ENCODE measurements at places on chromosomes 7 and 10.

DNA sequence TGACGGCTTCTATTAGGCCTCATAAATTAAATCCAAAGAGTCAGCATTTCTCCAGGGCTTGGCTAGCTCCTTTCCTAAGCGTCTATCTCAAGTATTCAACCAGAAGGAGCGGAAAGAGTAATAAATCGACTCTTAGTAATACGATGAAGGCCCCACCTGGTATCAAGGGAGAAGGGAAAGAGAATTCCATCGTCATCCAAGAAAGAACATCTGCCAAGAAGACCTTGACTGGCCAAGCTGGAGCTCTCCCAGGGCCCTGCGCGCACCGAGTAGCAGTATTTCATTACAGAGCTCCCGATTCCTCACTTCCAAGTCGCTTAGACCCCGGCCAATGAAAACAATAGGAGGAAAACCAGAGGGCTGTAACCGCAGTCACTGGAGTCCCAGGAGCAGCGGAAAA lies 178.0 kb upstream of the FRMD4A start:
- no peak for DNase-seq

GRCh38 chr10:132627666-132628531 lies 90.3 kb downstream of the INPP5A start:
- no peak for DNase-seq

DNA sequence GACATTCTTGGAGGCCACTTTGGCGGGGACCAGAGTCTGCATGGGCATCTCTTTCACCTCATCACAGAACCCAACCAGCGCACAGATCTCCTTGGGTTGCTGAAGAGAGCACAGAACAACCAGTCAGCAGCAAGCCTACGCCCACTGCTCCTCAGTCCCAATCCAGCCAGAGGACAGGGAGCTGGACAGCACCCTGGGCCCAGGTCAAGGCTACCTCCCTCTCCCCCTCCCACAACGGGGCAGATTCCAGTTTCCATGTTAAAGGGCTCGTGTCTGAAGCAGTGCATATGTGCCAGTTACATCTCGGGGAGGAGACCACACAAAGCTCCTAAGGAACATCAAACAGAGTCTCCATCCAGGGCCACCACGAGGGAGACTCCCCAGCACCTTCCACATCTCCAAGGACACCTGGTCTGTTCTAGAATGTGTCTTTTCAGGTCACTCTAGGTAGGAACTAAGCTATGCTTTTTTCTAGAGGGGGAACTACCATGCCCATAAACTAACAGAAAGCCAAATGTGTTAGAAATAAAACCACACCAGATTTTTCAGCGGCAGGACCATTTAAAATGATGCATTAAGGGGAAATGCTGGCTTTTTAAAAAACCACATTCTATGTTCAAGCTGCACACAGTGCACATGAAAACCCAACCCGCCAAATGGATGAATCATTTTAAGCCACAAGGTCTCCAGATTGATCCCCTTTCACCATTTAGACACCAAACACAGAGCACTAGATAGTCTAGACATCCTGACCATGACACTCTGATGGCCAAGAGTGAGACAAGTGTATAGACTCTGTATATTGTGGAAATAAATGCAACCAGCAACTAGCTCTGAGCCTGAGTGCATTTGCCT lies 28.9 kb downstream of the PSAP start:
- DNase-seq, result no peak

DNA sequence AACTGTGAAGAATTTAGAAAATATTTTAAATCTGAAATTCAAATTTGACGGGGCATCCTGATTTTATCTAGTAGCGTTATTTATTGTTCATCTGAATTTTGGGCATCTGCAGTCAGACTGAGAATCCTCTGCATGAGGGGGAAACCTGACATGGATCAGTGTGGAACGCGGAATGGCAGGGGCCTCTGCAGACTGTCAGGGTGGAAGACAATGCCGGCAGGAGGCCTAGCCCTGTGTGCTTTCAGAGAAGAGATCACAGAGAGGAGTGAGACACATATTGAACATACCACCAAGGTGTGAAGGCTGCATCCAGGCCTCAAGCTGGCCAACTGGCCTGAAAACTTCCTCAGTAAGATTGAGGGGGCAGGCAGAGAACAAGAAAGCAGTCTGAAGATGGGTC lies 921.1 kb upstream of the GHITM start:
- DNase-seq, result no peak

- no peak for DNase-seq
Measured at GRCh38 chr7:36304099-36304425, 85.6 kb upstream of the ANLN start.

DNA sequence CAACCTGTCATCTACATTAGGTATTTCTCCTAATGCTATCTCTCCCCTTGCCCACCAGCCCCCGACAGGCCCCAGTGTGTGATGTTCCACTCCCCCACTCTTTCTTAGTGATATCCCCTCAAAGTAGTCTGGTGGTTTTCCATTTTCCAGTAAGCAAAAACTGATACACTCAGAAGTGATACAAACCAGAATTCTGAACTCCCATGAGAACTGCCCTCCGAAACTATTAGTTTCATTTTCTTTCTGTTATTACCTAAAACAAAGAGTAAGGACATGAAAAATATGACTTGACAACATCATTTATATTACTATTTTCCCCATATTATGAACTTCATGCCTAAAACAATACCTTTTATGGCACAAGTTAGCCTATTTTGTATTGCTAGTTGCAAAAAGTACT lies 175.0 kb downstream of the OTUD1 start:
- DNase-seq, result no peak

DNA sequence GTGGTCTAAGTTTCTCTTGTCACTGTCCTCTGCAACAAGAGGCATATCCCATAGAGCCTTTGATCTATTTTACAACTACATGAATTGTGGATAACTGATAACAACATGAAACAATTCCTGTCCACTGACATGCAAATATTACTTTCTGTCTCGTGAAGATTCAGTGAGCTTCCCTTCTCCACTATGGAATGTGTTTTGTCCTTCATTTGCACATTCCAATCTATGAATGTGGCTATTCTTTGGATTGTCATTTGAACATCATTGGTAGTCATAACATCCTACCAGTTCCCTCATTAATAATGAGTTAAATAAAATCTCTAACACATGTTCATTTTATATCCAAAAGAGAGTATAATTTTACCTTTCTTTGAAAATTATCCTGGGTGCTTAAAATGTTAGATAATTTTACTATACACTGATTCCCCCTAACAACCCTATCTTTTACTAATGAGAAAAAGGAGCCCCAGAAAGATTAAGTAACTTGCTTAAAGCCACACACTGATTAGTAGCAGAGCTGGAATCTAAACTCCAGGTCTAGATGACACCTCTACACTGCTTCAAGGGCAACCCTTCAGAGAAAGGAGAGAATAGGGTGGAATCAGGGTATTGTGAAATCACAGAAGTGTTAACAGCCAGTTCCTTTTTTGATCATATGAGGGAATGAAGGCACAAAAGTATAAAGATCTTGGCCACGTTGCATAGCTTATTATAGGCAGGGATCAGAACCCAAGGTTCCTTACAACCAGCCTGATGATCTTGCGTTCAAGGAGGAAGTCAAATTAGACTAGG lies 39.1 kb downstream of the PDE1C start:
- DNase-seq, result no peak

GRCh38 chr10:123117644-123118417 lies 17.9 kb upstream of the HMX3 start:
- no peak for DNase-seq

- no peak for DNase-seq
Measured at GRCh38 chr7:41113719-41114118, 589.2 kb downstream of the INHBA start.

GRCh38 chr10:125151553-125152449 lies 8.6 kb downstream of the CTBP2 start:
- DNase-seq, result no peak

- DNase-seq, result no peak
Measured at GRCh38 chr7:16670021-16670420, 24.0 kb downstream of the BZW2 start.

GRCh38 chr7:84112771-84113170 lies 81.8 kb downstream of the SEMA3A start:
- DNase-seq, result no peak

DNA sequence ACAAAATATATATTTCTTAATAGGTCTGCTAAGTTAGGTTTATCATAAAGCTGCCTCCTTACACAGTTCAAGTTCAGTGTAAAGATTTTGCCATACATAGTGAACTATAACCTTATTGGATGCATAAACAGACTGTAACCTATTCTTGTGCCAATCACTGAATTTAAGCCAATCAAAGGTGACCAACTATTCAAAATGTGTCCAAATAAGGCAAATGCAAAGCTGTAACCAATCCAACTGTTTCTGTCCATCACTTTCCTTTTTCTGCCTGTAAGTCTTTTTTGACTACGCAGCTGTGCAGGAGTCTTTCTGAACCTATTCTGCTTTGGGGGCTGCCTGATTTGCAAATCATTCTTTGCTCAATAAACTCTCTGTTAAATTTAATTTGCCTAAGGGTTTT lies 11.6 kb upstream of the DNMBP start:
- DNase-seq, result no peak

DNA sequence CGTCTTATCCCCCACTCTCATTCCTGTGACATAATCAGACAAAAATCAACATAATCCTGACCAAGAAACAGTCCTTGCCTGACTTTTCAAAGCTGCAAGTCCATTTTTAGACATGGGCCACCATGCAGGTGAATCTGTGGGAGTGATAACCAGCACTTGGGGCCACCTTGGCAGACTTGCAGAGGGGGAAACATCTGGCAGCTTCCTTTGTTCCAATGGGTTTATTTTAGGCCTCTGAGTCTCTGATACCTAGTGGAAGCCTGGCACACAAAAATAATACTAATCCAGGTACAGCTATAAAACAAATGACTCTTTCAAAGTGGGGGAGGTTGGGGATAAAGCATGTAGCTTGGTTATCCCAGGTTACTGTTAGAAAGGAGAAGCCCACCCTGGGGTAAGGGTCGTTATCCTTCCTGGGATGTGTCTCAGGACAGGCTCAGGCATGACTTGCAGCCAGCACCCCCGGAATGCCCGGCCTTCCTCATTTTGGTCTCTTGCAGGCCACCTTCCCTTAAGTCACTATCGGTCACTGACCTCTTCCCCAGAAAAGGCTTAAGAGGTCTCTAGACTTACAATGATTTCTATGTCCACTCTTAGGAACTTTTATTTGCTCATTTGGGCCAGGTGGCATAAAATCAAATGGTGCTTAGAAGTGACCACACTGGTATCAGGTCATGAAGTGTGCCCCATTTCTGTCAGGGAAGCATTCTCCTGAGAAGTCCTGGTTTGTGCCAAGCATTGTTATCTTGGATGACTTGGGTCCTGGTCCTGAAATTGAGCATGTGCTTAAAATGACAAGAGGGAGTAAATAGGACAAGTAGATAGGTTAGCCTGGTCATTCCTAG lies 37.6 kb downstream of the EEPD1 start:
- no peak for DNase-seq

DNA sequence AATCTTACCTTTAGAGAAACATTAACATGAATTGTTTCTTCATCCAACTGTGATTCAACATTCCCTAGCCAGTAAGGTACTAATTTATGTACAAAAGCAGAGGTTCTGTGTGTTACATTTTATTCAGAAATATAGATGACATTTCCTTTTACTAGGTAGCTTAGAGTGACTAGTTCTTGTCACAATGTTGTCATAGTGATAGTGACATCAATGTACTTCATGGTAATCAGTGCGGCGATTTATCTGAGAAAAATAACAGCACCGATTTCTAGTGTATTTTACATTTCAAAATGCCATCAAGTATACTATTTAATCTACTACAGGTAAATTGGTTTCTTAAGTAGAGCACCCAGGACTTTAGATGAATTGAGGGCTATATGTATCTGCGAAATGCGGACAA lies 72.1 kb upstream of the DGKB start:
- no peak for DNase-seq

DNA sequence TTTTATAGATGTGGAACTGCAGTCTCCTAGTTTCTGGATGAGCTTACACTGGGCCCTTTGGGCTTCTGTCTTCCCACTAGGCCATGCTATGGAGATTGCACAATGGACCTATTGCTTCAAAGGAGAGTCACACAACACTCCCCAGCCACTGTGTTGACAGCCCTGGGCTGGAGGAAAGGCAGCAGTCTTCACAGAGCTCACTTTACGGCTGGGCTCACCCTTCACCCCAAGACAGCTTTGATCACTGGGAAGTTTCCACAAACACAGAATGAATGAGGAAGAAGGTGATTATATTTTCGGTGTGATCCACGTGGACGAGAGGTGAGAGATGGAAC lies 92.7 kb upstream of the GDF10 start:
- DNase-seq, result no peak

DNA sequence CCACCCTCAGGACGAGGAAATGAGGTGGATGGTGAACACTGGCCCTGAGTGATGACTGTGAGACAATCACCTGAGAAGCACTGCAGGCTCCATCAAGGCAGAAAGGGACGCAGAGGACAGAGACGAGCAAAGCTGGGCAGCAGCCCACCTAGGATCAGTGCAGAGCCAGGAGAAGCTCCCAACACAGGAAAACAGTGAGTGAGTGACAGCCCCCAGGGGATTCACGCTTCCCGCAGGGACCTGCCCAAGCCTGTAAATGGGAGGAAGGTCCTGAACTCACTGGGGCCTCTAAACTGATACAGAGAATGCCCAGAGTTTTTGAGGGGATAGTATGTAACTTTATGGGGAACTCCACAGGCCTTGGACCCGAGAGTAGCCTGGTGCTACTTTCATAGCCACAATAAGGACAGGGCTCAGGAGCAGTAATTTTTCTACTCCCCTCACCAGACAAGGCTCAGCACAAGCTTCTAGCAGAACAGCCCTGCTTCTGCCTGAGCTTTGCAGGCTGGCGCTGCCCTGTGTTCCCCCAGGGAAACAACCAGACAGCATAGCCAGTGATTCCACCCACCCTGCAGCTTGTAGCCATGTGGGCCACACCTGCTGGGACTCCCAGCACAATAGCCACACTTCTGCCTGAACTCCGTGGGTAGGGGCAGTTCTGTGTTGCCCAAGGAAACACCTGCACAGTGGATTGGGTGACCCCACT lies 708.4 kb downstream of the POM121L12 start:
- no peak for DNase-seq
